ENCODE measurements at places on chromosomes 5 and 9.
A peak's percentile ranks its signal among the peaks of the same experiment; 100 is the strongest.

- DNase-seq, result no peak
Observed at GRCh38 chr5:179181988-179182387, 121.8 kb downstream of the ZNF354C start.

DNA sequence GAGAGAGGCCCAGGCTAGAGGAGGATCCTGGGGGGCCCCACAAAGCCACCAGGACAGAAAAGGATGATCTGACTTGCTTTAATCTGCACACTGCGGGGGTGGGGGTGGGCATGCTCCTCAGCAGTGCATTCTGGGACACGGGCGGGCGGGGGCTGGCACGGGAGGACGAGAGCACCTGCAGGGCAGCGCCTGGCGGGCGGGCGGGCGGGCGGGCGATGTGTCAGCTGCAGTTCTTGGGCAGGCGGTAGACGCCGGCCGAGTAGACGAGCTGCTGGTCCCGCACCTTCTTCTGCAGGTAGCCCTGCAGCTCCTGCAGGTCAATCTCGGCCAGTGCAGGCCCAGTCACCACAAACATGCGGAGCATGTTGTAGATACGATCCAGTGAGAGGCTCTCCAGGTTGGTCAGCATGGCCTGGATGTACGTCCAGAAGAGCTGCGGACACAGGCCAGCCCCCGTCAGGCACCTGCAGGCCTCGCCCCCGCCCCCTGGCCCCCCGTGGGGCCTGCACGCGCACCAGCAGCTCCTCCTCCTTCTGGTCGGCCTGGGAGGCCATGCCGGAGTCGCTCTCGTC is 3.0 kb upstream of the TMEM210 start:
- no peak for DNase-seq

DNA sequence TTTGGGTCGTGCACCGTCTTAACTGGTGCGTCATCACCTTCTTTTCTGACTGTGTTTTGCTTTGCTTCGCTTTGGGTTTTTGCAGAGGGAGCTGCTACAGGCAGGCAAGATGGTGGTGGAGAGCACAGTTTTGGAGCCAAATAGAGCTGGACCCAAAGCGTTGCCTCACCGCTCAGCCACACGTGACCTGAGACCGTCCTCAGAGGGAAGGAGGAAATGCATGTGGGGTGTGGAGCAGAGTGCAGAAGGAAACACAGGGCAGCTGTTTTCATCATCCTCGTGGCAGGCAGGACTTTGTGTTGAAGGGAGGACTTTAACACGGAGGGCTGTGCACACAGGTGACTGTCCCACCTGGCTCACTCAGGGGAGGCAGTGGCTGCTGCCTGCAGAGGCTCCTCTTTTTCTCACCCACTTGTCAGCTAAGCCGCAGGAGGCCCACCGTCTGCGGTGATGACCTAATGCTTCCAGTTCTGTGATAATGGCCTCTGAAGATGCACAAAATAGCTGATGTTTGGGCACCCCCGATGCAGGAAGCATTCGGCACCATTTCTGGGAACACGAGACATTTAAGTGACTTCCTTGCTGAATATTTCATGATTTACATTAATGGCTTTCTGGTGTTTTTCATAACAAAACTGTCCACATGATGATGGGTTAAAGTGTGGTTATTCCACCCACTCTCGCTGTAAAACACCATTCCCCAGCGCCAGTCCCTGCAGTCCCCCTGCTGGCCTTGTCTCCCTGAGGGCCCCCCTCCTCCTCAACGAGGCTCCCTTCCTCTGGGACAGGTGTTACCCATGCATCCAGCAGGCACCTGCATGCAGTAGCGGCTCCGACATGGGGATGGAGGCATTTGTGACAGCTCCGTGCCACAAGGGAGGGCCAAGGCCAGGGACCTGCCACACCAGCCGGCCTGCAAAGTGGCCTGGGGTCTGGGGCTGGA is 12.4 kb upstream of the UBAC1 start:
- DNase-seq, result no peak

- DNase-seq, result peak; percentile 70
Observed at GRCh38 chr9:100714372-100715099, 136.7 kb downstream of the CAVIN4 start.

DNA sequence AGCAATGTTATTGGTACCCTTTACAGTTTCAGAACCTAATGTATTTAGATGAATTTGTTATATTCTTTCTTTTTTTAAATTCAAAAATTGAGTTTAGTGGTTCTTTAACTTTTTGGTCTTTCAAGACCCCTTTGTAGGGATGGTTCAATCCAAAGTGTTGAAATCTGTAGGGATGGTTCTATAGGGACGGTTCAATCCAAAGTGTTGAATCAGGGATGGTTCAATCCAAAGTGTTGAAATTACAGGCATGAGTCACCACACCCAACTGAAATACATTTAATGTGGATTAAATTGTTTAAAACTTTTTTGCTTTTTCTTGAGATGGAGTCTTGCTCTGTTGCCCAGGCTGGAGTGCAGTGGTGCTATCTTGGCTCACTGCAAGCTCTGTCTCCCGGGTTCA is 30.6 kb downstream of the SNX2 start:
- DNase-seq, result no peak

GRCh38 chr9:87685871-87686519 is 39.9 kb upstream of the CTSL start:
- no peak for DNase-seq

DNA sequence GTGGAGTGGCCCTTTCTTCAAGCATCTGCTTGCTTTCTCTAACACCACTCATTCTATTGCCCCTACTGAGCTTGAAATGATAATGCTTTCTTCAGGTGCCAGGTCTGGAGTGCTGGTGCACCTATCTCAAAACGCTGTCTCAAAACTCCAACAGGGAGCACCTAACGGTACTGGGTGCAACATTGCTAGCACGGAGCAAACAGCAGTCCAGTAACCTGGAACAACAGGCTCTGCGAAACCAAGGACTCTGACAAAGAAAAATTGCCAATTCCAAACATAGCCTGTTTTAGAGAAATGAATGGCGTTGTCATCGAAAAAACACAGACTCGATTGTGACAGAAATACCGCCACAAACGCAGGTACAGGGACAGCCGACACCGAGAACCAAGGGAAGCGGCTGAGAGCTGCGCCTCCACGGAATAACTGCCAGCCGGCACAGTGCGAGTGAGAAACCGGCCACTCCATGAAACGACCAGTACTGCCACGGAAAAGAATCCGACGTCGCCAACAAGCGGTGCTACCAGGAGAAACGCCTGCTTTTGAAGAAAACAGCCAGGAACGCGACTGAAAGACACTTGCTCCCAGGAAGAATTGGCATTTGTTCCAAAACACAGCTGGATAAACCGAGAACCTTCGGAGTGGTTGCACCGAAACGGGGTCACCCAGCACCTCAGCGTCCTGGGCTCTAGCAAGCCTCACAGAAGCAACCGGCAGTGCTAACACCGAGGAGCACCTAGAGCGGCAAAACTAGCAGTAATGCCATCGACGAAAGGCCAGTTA is 3.1 kb downstream of the ANXA2R start:
- no peak for DNase-seq

DNA sequence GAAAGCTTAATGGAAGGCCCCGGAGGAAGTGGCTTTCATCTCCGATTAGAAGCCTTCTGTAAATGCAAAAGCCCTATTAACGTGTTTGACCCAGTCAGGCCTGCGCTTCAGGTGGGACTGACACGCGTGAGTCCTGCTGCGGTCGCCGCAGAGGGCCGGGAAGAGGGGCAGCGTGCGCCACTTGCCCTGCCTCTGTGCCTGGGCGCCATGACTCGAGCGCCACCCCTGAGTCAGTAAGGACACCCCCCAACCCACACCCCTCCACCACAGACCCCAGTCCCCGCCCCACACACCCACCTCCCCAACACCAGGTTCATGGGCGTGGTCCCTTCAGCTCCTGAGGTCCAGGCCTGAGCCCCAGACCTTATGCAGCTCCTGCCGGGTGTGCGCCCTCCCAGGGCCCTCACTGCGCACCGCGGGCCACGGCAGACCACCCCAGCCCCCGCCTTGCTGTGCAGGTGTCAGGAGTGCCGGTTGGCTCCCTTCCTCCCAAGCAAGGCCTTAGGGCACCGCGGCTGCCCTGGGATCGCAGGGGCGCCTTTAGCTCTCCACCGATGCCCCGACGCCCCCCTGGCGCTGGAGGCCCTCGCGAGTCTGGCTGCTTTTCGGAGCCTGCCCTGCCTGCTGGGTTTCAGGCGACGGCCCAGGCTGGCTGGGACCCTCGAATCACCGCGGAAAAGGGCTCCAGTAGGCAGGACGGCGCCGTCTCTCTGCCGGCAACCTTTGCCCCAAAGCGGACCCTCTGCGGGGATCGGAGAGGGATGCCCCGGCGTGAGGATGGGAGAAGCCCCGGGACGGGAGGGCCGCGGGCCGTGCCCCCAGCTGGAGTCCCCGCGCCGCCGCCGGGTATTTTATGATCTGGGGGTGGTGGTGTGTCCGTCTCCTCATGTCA is 625 bp upstream of the OLFM1 start:
- no peak for DNase-seq

DNA sequence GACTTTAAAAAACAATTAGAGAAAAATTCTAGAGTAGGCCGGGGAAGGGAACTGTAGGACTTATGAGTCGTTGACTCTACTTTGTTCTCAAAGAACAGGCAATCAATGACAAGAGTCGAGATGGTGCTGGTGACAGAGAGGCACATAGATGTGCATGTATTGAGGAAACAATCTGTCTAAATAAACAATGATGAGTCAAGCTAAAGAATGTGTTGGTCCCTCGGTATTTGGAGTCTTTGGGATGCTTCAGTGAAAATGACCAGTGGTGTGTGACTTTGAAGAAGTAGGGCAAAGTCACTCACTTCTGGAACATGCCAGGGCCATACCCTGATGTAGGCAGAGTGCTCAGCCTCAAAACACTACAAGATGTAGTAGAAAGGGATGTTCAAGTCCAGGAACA is 288.1 kb upstream of the PANK3 start:
- DNase-seq, result no peak

DNA sequence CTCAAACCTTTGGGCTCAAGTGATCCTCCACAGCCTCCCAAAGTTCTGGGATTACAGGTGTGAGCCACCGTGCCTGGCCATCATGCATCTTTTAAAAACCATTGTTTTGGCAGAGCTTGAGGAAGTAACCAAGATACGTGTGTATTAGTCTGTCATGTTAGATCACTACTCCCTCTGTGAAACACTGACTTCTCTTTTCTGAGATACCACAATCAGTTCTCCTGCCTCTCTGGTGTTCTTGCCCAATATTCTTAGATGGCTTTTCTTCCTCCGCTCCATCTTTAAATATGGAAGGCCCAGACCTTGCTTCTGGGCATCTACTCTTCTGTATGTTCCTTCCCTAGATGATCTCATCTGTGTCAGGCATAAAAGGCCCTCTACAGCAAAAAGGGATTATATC is 14.2 kb upstream of the CCNB1 start:
- DNase-seq, result no peak

DNA sequence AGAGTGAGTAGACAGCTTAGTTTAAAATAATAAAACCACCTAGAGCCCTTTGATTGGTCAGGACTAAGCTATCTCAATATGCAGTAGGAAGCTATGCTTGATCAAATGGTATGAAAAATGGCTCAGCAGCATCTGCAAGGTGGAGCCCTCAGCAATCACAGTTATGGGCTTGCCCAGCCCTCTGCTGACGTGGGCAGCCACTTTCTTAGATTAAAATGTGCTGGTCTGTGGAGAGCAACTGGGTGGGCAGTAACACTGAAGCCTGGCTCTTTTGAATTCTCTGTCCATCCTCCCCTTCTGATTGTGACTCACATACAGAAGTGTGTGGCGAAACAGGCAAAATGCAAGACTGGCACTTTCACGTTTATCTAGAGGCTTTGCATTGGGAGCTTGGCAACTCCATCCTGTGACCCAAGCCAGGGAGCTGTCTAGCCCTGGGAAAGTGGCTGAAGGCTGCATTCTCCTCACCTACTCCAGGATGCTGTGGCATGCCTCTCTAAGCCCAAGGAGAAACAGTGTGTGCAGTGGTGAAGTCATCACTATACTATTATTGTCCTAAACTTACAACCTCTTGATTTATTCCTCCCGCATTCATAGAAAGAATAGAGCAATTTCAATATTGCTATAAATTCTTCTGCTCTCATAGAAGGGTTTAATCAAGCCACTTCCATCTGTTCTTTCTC is 61.1 kb downstream of the MED10 start:
- DNase-seq, result no peak

DNA sequence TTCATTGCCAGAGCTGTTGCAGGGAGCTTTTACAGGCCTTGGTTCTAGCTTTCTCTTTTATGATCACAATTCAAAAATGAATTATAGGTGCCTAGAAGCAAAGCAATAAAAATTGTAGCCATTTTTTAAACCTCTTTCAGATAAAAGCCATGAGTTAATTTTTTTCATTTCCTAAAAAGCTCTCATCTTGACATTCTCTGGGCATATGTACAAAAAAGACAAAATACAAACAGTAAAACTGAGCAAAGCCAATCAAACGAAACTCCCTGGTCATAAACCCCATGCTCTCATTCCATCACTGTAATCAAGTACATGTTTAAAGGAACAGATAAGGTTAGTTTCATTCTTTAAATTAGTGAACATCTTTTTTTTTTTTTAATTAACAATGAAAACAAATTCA is 101.9 kb downstream of the ERCC6L2 start:
- no peak for DNase-seq

- DNase-seq, result no peak
Observed at GRCh38 chr5:115985802-115986757, 23.8 kb downstream of the LVRN start.

GRCh38 chr9:135655317-135655716 is 7.8 kb upstream of the LCN9 start:
- no peak for DNase-seq

Measured in NCI-H1105 (cell line).